ENCODE measurements at places on chromosomes 2 and 18. TPM values are rescaled to one million over a fixed set of nuclear protein-coding genes. Genes with fewer than 3 reads are reported as not detected.

The CCDC102B gene
- not detected for total RNA-seq

DNA sequence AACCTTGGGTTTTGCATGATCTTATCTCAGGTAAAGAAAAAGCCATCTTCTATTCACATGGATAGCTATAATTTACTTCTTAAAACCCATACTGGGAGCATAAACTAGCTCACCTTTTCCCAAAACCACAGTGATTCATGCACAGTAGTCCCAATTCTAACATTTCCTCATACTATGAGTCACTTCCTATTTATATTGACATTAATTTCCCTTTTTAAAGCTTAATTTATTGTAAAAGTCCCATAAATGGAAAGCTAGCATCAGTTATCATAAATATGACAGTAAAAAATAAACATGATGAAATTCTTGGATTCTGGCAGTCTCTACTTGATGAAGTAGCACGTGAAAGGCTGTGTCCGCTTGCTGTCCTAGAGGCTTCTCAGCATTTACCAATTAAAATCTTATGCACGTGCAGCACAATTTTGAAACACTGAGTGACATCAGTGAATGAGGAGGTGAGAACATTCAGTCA, 180.1 kb downstream of the CDH2 start:
- no peaks in the 10 kb centered on the region for H3K4me1 ChIP-seq
- no peak for DNase-seq
- no peak overlapping the region for H3K27ac ChIP-seq
- no peak overlapping the region for H3K4me3 ChIP-seq

The ABHD1 gene
- 1.2 TPM for total RNA-seq

GRCh38 chr18:49745045-49746014, 68.0 kb downstream of the ACAA2 start:
- no peak overlapping the region for H3K27ac ChIP-seq
- no peaks in the 10 kb centered on the region for H3K27me3 ChIP-seq
- no peaks in the 10 kb centered on the region for H3K36me3 ChIP-seq
- H3K4me1 ChIP-seq, result no peaks in the 10 kb centered on the region
- DNase-seq, result no peak
- H3K4me3 ChIP-seq, result no peak overlapping the region

The OTX1 gene
- not detected for total RNA-seq

DNA sequence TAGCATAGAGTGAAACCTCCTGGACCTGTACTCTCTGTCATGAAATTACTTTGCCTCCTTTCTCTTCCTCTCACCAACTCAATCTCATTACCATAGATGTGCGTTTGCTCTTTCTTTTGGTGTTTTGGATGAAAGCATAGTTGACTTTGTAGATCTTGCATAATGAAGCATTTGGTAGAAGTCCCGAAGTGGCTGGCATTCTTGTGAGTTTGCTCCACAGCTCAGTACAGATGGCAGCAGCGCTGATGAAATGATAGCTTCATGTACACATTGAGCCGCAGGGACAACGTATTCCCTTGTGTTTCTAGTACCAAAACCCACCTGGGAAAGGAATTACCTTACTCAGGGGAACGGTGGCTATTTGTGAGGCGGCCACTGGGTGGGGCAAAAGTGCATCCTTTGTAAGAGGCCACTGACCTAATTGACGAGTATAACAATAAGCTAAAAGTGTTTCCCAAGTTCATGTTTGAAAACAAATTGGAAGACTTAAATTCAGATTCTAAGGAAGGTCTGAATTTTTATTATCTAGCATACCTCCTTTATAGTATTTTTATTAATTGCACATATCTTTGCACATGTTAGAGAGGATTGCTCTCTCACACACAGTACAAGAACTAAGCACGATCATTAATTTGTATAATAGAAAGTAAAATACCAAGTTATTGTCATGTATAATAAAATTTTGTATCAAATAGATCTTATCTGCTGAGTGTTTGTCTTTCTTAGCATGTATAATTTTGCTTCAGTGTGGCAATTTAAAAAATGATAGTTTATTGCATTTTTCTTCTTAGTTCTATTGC, 25.4 kb upstream of the CDH7 start:
- H3K27me3 ChIP-seq, result no peaks in the 10 kb centered on the region
- H3K27ac ChIP-seq, result no peak overlapping the region
- H3K36me3 ChIP-seq, result no peaks in the 10 kb centered on the region
- no peaks in the 10 kb centered on the region for H3K4me1 ChIP-seq
- H3K4me3 ChIP-seq, result no peak overlapping the region

GRCh38 chr18:63465059-63465458, 11.7 kb upstream of the SERPINB5 start:
- H3K36me3 ChIP-seq, result no peaks in the 10 kb centered on the region
- no peaks in the 10 kb centered on the region for H3K27me3 ChIP-seq
- no peaks in the 10 kb centered on the region for H3K4me1 ChIP-seq
- no peak overlapping the region for H3K4me3 ChIP-seq
- no peak overlapping the region for H3K27ac ChIP-seq
- DNase-seq, result no peak

DNA sequence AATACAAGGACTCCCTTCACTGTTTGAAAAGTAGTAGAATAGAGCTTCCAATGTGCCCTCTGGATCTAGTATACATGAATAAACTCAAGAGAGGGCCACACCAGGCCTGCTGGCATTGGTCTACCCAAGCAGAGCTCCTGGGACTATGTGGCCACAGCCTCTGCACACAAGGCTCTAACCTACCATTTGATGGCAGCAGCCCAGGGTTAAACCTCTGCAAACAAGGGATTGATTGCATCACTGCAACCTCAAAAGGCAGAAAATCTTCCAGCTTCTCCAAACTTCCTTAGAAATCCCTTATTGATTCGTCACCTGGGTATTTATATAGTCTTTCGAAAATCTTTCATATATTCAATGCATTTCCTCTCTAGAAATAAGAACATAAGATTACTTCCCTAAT, 147.6 kb upstream of the SETBP1 start:
- H3K4me1 ChIP-seq, result no peaks in the 10 kb centered on the region
- no peak overlapping the region for H3K27ac ChIP-seq
- no peaks in the 10 kb centered on the region for H3K36me3 ChIP-seq
- H3K4me3 ChIP-seq, result no peak overlapping the region
- H3K27me3 ChIP-seq, result no peaks in the 10 kb centered on the region

- peaks cover 8% of the 10 kb centered on the region for H3K4me1 ChIP-seq
- H3K4me3 ChIP-seq, result no peak overlapping the region
- H3K27ac ChIP-seq, result peak overlapping the region; percentile 86
- no peak for DNase-seq
These were observed 71.7 kb downstream of the IL1R2 start for GRCh38 chr2:102063487-102063911.

GRCh38 chr18:75253043-75253442, 42.4 kb downstream of the TSHZ1 start:
- H3K4me1 ChIP-seq, result no peaks in the 10 kb centered on the region
- H3K4me3 ChIP-seq, result no peak overlapping the region
- H3K27ac ChIP-seq, result peak overlapping the region; percentile 60
- DNase-seq, result no peak

- no peak overlapping the region for H3K4me3 ChIP-seq
- no peaks in the 10 kb centered on the region for H3K27me3 ChIP-seq
- no peaks in the 10 kb centered on the region for H3K4me1 ChIP-seq
- no peaks in the 10 kb centered on the region for H3K36me3 ChIP-seq
- peak; percentile 5 for DNase-seq
- no peak overlapping the region for H3K27ac ChIP-seq
These were observed 174.0 kb downstream of the ZFP36L2 start for GRCh38 chr2:43052204-43052943.

The RAB27B gene
- total RNA-seq, result 4.4 TPM

- H3K27ac ChIP-seq, result no peak overlapping the region
- H3K36me3 ChIP-seq, result no peaks in the 10 kb centered on the region
- H3K4me1 ChIP-seq, result no peaks in the 10 kb centered on the region
- H3K4me3 ChIP-seq, result no peak overlapping the region
- no peaks in the 10 kb centered on the region for H3K27me3 ChIP-seq
These were observed 188.0 kb downstream of the CDH7 start for GRCh38 chr18:65938592-65939372.

The UGT1A7 gene
- total RNA-seq, result not detected

- no peaks in the 10 kb centered on the region for H3K27me3 ChIP-seq
- H3K27ac ChIP-seq, result no peak overlapping the region
- H3K4me1 ChIP-seq, result peaks cover 6% of the 10 kb centered on the region
- H3K36me3 ChIP-seq, result no peaks in the 10 kb centered on the region
- H3K4me3 ChIP-seq, result no peak overlapping the region
These were observed 24.3 kb upstream of the RESP18 start for GRCh38 chr2:219356834-219357233.
